Stimulated activated naive CD8-positive, alpha-beta T cell treated with anti-CD3 and anti-CD28 coated beads, Interleukin-15, Interleukin-2, amounts not matched to agents 100 U/mL and 50 U/mL, for 24 hours (primary cell): ENCODE measurements at places on chromosomes 5 and 9.
A peak's percentile ranks its signal among the peaks of the same experiment; 100 is the strongest.

DNA sequence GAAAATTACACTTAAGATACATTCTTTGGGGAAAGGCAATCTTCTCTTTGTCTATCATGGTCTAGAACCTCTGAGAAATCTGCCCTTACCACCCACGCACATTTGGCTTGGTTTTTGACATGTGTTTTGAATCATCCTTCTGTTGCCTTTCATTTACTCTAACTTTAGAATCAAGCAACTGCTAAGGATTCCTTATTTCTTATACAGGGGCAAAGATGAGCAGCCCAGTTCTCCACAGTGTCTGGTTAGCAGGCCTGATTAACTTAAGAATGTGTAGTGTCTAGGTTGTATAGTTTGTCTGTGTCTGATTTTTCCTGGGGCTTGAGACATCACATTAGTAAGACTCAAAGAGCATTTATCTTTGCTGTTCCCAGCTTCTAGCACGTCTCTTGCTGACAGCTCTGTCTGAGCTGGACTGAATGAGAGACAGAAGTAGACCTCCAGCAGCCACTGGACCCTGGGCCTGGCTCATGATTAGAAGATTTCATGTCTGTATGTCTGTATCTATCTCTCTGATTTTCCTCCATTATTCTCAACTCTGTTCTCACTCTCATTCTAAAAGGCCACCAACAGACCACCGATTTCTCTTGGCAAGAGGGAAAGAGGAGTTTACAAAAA, 31.8 kb upstream of the PCA3 start:
- DNase-seq = no peak

DNA sequence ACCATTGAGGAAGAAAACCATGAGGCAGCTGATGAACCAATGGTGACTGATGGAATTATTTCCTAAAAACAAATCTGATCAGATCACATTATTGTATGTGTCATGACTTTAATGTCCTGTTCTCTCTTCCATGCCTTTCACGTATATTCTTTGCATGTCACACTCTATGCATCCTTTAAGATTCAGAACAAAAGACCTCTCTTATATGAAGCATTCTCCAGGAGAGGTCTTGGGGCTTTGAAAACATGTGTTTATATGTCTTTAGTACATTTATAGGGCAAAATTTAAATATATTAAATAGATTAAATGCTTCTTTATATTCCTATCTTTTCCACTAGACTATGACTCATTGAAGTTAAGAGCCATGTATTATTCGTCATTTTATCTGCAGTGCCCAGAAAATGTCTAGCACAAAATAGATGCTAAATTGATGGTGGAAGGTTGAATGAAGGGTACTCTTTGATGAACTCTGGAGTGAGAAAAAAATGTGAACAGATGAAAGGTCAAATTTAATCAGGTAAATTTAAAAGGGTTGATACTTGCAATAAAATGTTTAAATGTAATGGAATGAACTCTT, 196.3 kb downstream of the PSAT1 start:
- DNase-seq = no peak

DNA sequence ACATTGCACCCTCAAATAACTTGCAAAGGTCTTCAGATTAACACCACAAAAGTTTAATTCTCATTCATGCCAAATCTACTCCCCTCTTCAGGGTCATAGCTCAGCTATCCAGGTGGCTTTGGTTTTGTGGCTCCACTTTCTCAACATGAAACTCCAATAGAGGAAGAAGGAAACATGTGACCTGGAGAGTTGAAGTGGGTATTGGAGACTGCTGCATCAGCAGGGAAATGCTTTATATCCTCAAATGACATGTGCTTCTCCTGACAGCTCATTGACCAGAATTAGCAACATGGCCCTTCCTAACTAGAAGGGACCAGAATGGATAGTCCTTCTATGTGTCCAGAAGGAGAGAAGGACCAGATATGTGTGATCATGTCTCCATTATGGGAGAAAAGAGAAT, 73.6 kb downstream of the TLR4 start:
- DNase-seq = no peak

GRCh38 chr5:127959152-127959764, 124.3 kb upstream of the SLC12A2 start:
- no peak for DNase-seq

DNA sequence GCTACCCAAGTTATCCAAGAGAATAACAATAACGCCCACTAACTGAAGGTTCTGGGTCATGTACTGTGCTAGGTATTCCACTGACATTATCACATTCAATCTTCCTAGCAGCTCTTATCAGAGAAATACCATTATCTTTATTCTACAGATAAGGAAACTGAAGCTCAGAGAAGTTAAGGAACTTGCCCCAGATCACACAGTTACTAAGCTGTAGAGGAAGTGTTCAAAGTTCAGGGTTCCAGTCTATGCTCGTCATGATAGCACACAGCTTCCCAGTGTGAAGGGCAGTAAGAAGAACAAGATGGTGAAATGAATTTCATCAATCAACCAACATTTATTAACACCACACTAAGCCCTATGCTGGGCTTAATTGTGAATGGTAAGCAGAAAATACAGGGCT, 29.6 kb downstream of the ELOVL7 start:
- DNase-seq = no peak

GRCh38 chr9:35636135-35636876, 14.4 kb downstream of the SIT1 start:
- no peak for DNase-seq

GRCh38 chr9:127207734-127208410, 56.7 kb upstream of the GARNL3 start:
- DNase-seq = no peak

DNA sequence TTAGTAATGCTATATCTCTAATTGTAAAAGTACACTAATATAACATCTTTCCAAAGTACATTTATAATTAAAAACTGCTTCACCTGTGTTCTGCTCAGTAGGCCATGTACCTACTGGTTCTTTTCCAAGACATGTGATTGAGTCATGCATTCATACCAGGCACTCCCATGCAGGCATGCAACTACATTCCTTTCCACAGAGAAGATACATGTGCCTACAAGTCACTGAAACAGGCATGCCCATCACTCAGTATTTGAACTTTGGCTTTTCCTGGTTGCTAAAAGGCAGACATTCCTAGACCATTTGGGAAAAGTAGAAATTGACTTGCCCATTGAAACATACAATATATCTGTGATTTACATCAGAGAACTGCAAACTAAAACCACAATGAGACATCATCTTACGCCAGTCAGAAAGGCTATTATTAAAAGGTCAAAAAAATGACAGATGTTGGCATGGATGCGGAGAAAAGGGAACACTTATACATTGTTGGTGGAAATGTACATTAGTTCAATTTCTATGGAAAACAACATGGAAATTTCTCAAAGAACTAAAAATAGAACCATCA, 148.3 kb upstream of the MOCS2 start:
- DNase-seq = no peak

DNA sequence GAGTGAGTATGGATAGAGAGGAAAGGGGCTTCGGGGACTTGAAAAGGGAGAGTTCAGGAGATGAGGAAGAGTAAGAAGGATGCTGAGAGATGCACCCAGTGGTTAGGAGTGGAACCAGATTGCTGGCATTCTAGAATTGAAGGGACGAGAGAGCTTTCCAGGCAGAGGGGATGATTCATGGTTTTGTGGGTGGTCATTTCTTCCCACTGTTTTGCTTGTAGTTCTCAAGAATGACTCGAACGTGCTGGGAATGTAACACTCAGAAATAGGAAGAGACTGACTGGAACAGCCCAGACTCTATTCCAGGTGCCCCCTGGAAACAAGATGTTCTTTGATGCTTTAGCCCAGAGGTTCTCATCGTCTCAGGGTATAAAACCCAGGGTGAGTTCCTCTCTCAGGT, 294.2 kb downstream of the ICE1 start:
- DNase-seq = no peak

DNA sequence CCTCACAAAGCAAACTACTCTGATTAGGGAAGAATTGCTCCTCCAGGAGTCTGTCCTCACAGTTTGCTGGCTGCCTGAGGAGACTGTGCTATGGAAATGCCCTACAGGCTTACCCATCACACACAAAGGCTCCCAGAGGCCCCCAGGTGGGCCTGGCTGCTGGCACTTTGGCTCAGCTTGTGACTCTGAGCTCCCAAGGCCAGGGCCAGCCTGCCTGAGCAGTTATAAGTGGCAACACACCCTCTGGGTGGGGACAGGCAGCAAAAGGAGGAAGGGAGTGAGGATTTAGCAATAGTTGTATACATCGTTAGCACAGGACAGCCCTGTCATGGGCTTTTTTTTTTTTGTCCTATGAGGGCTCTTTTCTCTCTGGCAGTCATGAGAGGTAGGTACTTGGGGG, 103.5 kb downstream of the DAPK1 start:
- DNase-seq = no peak

GRCh38 chr5:160129841-160130240, 10.6 kb upstream of the PWWP2A start:
- no peak for DNase-seq

DNA sequence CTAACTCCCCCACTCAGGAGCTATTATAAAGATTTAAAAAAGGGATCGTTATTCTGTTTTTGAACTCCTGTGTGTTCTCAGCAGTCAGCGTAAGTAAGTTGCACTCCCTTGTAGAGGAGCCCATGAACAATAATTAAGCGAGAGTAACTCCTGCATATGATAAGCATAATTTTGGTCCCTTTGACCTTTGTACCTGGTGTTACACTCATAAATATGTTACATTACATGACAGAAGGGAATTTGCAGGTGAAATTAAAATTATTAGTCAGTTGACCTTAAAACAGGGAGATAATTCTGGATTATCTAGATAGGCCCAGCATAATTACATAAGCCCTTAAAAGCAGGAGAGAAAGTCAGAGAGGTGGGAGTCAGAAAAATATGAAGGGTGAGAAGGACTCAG, 197.3 kb downstream of the KCTD16 start:
- DNase-seq = no peak

- no peak for DNase-seq
These were observed 152.7 kb upstream of the ACTBL2 start for GRCh38 chr5:57635146-57635777.

GRCh38 chr5:77778398-77778797, 2.3 kb upstream of the TBCA start:
- no peak for DNase-seq

DNA sequence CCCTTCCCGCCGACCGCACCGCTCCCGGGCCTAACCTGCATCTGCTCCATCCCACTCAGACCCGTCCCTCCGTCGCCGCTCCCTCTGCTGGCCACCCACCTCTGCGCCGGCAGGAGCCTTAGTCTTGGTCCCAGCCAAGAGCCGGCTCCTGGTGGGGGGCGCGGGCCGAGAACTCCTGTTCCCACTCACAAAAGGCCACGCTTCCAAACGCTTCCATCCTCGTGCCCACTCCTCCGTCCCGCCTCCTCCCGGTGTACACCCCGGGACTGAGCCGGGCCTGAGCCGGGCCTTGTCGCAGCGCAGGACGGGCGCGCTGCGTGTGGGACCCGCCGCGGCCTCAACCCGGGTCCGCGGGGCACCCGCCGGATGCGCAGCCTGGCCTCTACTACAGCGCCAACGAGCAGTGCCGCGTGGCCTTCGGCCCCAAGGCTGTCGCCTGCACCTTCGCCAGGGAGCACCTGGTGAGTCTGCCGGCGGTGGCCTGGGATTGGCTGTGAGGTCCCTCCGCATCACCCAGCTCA, 7.5 kb downstream of the ADAMTS13 start:
- DNase-seq = peak; percentile 46

- DNase-seq = no peak
These were observed 12.5 kb upstream of the CARD9 start for GRCh38 chr9:136386018-136386417.

DNA sequence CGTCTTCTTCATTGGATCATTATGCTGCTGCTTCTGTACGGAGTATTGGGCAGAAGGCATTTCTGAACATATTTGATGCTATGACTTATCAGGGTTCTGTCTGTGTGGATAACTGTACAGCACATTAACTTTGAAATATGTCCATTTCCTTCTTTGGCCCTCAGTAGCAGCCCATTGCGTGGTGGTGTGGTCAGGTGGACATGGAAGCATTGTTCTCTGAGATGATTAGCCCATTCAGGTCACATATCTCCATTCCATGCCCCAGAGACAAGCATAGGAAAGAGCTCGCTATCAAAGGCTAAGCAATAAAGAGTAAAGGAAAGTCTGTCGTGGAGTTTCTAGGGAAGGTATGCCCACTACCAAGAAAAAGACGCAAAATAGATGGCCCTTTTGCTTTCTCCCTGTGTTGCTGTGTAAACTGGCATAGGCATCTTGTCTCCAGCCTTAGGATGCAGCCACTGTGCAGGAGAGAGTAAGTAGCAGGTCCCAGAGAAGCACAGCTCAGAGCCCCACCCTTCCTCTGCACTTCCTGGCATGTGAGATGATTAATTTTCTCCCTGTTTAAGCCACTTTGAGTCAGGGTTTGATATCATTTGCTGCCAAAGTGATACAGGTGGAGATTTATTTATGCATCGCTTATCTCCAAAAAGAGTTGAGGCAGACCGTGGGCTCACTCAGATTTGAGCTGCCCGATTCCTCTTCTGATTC, 221.9 kb downstream of the PDZD2 start:
- DNase-seq = no peak

- no peak for DNase-seq
These were observed 423.4 kb upstream of the SEMA6A start for GRCh38 chr5:116998024-116998423.

DNA sequence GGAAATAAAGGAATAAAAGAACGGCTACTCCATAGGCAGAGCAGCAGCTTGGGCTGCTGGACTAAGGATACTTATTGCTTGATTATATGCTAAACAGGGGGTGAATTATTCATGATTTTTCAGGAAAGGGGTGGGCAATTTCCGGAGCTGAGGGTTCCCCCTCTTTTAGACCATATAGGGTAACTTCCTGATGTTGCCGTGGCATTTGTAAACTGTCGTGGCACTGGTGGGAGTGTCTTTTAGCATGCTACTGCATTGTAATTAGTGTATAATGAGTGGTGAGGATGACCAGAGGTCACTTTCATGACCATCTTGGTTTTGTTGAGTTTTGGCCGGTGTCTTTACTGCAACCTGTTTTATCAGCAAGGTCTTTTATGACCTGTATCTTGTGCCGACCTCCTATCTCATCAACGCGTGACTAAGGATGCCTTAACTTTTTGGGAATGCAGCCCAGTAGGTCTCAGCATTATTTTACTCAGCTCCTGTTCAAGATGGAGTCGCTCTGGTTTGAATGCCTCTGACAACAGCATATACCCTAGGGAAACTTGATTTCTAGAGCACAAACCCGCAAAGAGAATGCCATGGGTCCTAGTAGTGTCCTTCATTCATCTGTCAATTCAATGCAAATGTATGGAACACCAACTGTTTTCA, 47.8 kb upstream of the PWWP2A start:
- DNase-seq = no peak

GRCh38 chr5:53820119-53820801, 259.8 kb downstream of the NDUFS4 start:
- DNase-seq = no peak

GRCh38 chr5:68369457-68370125, 154.0 kb downstream of the PIK3R1 start:
- peak; percentile 53 for DNase-seq
